ENCODE measurements at places on chromosomes 1 and 21.

- no peak for DNase-seq
Measured at GRCh38 chr1:6499296-6499695, 7.8 kb upstream of the PLEKHG5 start.

DNA sequence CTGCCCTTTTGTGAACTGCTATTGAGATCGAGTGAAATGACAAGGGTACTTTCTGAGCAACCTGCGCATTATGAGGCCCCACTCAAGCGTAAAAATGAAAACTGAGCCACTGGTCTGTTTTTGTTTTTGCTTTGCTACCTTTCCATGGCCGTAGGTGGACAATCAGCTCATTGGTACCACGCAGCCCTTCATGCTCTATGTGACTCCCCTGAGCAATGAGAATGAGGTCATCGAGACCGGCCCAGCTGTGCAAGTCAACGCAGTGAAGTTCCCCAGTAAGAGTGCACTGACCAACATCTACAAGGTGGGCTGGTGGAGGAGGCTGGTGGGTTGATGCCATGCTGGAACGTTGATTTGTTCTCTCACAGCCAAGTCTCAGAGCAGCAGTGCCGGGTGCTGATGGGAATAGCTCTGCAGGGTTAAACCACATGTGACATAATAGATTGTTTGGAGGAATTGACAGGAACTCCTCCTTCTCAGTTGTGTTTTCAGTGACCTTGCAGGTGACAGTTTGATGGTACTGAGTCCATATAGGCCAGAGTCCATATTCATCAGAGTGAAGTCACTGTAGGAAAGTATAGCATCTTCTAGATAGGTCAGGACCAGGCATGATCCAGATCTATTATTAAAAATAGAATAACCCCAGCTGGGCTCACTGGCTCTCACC is 170.3 kb downstream of the VPS13D start:
- DNase-seq = no peak

- no peak for DNase-seq
Measured at GRCh38 chr21:41877901-41878830, 978 bp downstream of the PRDM15 start.

- no peak for DNase-seq
Measured at GRCh38 chr1:84479998-84480397, 932 bp downstream of the RPF1 start.

DNA sequence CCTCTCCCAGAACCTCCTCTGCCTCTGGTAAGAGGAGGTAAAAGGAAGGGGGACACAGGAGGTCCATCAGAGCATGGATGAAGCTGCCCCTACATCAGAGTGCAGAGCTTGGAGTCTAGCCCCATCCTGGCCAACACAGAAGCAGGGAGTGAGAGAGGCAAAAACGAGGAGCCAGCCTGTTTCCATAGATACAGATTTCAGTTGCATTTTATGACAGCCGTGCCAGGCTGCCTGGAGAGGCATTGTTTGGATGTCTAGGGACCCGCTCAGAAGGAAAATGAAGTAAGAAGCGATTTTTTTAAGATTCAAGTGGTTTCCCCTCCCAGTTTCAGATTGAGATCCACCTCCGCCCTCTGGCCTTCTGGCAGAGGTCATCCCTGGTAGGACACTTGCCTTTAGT is 11.5 kb upstream of the GJA8 start:
- no peak for DNase-seq

DNA sequence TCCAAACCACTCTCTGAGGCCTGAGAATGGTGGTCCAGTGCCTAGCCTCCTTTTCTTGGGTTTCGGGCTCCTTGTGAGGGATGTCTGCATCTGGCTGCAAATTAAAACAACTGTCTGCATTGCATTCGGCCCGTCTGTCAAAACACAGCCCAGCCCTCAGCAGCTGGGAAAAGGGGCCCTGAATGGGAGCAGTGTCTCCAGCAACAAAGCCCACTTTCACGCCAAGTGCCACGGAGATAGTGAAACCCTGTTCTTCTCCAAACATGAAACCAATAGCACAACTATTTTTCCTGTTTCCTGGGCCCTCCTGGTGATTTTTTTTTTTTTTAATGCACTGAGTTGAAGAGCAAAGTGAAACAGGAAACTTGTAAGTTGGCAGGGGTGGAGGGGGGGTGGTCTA is 138.4 kb downstream of the PLXNA2 start:
- DNase-seq = no peak

DNA sequence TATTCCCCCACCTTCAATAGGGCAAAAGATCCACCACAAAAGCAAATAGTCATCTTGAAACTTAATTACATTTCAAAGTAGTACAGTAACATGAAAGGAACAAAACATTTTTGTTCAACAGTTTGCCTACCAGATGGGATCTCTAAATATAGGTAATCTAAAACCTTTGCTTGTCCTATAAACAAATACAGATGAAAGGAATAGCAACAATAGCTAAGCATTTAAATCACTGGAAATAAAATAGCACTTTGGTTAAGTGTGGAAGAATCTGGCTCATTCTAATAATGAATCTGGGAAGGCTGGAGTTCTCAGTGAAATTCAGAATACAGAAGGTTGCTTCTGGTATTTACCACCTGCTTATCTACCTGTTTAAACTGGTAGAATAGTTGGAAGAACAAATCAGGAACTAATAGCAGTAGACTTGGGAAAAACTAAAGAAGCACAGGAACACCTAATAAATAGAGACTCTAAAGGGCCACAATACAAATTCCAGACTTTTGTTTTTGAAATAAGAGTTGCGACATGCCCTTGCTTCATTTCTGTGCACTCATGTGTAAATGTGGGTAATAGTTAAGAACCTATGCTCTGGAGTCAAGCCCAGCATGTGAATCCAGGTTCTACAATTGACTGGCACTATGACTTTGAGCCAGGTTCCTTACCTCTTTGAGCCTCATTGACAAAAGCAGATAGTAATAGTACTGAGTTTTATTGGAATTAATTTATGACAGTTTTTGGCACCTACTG is 2.3 kb upstream of the LYPLAL1 start:
- no peak for DNase-seq

- no peak for DNase-seq
Measured at GRCh38 chr1:50665413-50665812, 242.2 kb upstream of the DMRTA2 start.

DNA sequence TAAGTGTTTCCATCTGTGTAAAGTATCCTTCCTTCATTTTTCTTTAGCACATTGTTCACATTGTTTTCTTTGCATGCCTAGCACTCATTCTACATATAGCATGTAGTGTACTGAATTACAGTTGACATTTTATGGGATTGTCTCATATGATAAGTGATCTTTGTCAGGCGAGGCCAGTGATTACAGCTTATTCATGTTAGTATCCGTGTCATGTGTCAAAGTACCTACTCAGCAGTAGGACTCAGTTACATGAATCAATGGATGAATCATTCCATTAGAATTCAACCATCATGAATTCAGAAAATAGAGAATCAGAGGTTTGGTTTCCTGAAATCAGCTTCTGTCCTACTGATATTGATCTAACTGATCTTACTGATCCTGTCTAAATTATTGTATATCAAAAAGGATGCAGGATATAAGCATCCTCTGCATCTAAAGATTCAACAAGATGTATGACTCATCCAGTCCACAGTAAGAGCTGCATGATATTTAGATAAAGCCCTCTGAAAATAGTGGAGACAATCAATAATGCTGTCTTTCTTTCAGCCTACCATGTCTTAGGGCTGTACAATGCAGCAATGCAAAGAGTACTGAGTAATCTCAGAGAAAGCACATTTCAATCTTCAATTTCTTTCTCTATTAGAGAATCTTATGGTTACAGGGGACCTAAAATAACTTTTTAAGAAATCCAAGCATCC is 20.7 kb upstream of the HRNR start:
- DNase-seq = no peak
